ENCODE measurements at places on chromosomes 11 and 22.

GRCh38 chr22:45709866-45710265 lies 38.2 kb downstream of the ATXN10 start:
- DNase-seq = no peak

DNA sequence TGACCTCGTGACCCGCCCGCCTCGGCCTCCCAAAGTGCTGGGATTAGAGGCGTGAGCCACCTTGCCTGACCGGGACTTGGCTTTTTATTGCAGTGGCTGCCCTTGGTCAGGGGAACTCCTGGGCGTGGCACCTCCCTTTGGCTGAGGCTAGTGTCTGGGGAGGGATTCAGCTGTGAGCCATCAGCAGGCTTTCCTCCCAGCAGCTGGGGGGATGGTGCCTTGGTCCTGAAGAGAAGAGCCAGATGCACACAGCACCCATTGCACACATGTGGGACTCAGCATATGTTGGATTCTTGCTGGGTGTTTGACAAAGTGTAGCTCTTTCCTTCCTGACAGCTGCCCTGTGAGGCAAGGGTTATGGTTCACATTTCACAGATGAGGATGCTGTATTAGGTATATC lies 8.4 kb downstream of the CYTH4 start:
- no peak for DNase-seq

GRCh38 chr11:31817054-31817620 lies 6.0 kb upstream of the PAX6 start:
- no peak for DNase-seq

DNA sequence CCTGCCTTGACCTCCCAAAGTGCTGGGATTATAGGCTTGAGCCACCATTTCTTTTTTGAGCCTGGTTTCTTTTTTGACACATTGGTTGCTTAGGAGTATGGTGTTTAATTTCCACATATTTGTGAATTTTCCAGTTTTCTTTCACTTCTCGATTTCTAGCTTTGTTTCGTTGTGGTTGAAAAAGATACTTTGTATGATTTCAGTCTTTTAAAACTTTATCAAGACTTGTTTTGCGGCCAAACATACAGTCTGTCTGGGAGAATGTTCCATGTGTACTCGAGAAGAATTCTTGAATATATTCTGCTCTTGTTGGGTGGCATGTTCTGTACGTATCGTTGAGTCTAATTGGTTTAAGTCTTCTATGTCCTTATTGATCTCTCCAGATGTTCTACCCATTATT lies 20.8 kb downstream of the SHANK3 start:
- no peak for DNase-seq

DNA sequence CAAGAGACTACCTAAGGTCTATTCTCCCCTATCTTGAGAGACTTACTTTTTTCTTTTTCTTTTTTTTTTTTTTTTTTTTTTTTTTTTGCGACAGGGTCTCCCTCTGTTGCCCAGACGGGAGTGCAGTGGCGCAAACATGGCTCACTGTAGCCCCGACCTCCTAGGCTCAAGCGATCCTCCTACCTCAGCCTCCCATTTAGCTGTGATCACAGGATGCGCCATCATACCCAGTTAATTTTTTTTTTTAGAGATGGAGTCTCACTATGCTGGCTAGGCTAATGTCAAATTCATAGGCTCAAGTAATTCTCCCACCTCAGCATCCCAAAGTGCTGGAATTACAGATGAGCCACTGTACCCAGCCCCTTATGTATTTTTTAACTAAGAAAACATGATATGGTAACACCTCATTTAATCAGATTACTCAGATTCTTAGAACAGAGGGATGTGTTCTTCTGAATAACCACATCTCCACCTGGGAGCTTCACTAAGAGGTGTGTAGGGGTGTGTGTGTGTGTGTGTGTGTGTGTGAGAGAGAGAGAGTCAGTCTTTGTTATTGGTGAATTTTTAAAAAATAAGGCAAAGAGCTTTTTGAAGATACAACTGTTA lies 102.9 kb downstream of the USP35 start:
- DNase-seq = no peak

DNA sequence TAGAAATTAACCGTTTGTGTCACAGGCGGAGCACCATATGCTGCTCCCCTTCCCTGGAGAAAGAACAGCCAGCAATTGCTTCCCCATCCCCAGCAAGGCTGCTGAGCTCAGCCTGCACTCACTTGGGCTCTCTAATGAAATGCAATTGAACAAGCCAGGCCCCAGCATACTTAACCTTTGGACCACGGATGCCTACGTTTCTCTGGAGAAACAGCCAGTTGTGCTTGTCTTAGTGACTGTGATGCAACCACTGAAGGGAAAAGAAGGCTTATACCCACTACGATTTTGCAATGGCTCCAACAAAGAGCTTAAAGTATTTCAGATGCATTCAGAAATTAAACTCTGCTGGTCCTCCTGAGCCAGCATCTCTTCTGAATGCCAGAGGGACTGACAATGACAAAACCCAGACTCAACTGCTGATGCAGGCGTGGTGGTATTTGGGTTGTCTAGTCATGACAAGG lies 51.3 kb upstream of the SESN3 start:
- no peak for DNase-seq

DNA sequence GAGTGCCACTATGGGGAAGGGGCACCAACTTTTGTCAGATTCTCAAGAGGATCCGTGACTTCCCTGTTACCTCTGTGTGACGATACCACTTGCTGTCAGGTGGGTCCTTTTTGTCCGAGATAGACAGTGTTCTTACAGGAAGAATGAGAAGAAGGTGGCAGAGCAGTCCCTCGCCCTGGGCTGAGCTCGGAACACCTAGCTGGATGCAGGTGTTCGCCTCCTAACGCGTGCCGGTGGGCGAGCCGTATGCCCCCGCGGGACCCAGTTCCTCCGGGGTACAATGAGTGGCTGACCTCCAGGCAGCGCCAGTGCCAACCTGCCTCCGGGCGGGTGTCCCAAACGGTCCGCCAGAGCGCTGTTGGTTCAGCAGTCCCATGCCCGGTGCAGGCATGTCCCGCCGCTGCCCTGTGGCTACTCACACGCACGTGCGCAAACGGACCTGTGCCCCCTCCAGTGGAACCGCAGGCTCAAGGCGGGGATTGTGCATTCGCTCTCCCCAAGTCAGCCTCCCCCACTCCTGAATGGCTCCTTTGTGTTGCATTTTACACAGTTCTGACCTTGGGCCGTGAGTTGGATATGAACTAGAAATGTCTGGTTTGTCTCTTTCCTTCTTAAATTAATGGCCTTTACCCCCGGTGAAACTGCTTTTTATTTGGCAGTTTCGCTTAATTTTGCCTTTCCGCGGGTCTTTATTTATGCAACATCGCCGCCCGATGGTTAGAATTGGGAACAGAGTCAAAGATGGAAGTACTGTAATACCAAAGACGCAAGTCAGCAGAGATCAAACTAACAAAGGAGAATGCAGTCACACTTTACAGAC lies 1.1 kb upstream of the ABTB2 start:
- peak; percentile 47 for DNase-seq

DNA sequence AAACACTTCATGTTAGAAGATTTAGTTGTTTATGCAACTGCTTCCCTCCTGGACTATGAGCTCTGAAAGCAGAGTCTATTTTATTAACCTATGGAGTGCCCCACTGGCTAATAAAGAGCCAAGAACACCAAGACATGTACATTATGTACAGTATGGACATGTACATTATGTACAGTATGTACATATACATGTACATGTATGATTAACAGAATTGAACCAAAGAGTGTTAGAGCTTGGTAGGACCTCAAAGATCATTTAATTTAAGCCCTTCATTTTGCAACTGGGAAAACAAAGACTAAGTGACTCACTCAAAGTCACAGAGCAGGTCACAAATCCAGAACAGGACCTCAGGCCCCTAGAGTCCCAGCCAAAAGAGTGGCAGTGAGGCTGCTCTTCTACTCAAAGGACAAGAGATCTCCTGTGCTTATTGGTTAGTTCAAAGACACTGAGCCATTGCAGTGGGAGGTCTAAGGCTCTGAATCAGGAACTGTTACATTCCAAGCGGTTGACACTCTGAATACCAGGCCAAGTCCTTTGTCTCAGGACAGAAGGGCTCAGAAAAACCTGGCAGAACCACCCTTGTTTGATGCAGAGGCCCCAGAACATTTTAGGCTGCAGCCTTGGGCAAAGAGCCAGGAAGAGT lies 103.8 kb downstream of the FAM168A start:
- no peak for DNase-seq

DNA sequence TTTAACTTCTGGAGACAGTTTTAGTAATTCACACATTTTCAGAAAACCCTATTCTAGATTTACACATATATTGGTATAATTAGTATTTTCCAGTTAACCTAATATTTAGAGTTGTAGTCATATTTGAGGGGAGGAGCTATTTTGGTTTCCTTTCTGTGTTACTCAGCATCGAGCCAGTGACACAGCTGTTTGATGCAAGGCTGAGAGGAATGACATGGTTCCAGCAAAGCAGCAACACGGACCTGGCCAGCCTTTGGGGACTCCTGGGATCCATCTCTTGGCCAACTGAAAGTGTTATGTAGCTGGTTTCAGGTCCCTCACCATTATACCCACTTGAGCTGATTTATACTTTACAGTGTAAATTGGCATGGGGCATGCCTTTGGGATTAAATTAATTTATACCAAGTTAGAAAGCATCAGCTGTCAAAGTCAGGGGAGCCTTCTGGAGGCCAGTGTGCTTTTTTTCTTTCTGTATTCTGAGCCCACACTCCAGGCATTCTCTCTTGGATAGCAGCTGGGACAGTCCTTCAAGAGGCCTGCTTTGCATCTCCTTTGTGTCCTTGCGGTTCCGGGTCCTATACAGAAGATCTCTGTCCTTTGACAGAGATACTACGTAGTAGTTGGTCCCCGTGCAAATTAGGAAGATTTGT lies 91.3 kb upstream of the SLC25A18 start:
- no peak for DNase-seq
